Gastroesophageal sphincter (tissue), 4 donors: ENCODE measurements at places on chromosomes 4 and X.

- no peak for ATAC-seq
These were observed 598.3 kb downstream of the SPRY1 start for GRCh38 chr4:123994917-123995316.

- no peak for ATAC-seq
These were observed 955.2 kb downstream of the FSTL5 start for GRCh38 chr4:161208564-161208963.

GRCh38 chrX:100663642-100664041 is 19.6 kb downstream of the SRPX2 start:
- no peak for ATAC-seq

DNA sequence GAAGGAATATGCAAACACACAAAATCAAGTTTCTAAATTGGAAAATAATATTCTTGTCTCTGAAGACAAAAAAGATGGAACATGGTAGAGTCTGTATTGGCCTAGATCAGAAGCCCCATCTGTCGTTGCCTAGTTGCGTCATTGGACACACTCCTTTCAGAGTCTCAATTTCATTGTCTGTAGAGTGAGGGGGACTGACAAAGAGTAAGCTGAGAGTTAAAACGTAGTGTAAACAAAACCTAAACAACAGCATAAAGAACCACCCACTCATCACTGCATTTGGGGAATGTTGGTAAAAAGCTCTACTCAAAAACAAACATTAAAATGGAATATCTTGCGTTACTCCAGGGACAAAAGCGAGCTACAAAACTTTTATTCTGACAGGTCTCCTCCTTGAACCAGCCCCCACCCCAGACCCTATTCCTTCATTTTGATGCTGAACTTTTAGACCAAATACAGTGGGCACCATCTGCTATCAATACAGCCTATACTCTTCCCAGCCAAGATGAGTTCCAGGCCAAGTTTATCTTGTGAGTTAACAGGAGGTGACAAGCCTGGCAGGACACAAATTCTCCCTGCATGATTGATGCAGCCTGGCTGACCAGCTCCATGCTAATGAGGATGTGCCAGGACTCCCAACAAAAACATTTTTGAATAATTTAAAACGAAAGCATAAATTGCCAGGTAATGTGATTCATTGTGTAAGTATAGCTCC is 125.2 kb downstream of the COL25A1 start:
- ATAC-seq, result no peak

- ATAC-seq, result no peak
These were observed 23.3 kb downstream of the BRCC3 start for GRCh38 chrX:155094468-155095061.

GRCh38 chr4:21596521-21596920 is 352.1 kb downstream of the KCNIP4 start:
- no peak for ATAC-seq

GRCh38 chr4:169220447-169220846 is 50.3 kb downstream of the SH3RF1 start:
- ATAC-seq, result no peak

GRCh38 chr4:57187246-57187645 is 77.1 kb upstream of the IGFBP7 start:
- no peak for ATAC-seq

- ATAC-seq, result no peak
These were observed 52.4 kb downstream of the SCFD2 start for GRCh38 chr4:53313510-53313909.

DNA sequence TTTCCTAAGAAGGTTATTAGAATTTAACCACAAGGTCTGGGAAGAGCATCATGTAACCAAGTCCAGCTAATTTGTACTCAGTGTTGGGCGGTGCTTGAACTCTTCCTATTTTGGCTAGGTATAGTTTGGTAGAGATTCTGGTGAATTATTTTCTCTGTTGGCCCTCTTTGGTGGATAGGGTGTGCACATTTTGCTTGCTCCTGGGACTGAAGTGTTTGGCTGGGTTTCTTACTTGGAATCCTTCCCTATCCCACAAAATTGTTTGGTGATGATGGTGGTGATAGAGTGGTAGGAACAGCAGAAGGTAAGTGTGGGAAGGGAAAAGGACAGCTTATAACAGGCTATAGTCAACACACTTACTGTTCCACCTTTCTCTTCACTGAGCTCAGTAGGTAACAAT is 194.8 kb upstream of the GPC4 start:
- no peak for ATAC-seq

DNA sequence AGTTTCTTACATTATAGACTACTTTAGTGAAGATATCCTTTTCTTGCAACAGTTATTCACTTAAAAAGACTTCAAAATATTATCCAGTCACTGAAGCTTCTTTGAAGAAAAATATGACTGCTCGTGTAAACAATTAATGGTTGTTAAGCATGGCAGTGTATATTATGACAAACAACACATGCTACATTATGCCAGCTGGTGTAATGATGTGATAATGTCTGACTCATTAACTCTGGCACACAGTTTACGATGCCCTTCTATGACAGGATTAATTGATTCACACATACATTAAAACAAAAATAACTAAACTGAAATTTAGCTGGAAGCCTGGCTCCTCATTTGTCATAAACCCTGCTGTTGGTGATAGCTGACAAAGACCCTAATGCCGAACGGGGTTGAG is 22.4 kb downstream of the GK2 start:
- no peak for ATAC-seq

- no peak for ATAC-seq
These were observed 342.8 kb downstream of the PPARGC1A start for GRCh38 chr4:23547096-23547495.

GRCh38 chr4:106971636-106972035 is 64.5 kb downstream of the DKK2 start:
- no peak for ATAC-seq

DNA sequence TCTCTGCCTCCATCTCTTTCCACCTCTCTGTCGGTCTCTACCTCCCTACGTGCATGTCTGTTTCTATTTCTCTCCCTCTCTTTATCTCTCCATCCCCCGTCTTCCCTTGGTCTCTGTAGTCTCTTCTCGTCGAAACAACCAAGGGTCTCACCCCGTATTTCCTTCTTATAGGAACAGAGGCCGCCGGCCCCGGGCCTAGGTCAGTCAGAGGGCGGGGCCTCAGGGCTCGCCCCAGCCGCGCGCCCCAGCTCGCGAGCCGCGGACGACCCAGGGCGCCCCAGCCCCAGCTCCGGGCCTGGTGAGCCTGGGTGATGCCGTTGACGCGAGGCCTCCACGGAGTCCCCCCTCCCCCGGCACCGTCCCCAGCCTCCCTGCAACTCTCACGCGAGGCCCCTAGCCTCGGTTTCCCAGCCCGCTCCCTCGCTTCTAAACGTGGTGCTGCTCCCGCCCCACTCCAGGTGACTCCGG is 6.6 kb downstream of the TIMM17B start:
- ATAC-seq, result peak; percentile 49
